ENCODE measurements at places on chromosomes 5 and 9.
A peak's percentile ranks its signal among the peaks of the same experiment; 100 is the strongest.

- DNase-seq, result no peak
Measured at GRCh38 chr9:17090041-17090440, 44.8 kb upstream of the CNTLN start.

DNA sequence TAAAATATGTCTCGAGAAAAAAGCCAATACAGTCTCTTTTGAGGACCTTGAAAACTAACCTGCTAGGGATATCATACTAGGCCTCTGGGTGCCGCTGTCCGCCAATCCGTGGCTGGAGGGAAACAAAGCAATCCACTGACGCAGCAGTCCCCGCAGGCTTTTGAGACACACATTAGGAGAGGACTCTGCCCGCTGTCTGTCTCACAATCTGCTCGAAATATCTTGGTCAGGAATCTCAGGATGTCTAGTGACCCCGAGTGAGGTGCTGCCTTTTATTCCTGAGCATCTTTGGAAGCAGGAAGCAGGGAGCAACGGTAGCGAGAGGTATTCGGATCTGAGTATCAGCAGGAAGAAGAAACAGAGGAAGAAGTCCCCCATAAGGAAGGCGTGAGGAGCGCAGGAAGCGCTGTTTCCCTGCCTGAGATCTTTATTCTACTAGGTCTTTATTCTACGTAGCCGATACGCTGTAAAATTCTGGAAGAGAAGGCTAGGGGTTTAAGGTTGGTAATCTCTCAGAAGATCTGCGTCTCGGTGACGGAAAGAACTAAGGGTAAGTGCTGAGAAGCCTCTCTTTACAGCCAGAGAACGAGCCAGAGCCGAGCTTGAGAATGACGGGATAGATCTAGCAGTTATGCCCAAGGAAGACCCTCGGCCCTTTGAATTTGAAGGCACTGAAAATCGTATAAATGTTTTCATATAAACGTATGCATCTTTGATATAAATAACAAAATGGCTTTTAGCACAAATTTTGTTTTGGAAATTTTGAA, 4.0 kb upstream of the PCDHGA1 start:
- DNase-seq, result peak; percentile 21

GRCh38 chr5:159915904-159916840, at the start of gene ADRA1B:
TSS of gene ADRA1B (plus strand) at chr5:159916482. CDS start at chr5:159916906, 424 bp downstream.
- DNase-seq, result peak; percentile 23

DNA sequence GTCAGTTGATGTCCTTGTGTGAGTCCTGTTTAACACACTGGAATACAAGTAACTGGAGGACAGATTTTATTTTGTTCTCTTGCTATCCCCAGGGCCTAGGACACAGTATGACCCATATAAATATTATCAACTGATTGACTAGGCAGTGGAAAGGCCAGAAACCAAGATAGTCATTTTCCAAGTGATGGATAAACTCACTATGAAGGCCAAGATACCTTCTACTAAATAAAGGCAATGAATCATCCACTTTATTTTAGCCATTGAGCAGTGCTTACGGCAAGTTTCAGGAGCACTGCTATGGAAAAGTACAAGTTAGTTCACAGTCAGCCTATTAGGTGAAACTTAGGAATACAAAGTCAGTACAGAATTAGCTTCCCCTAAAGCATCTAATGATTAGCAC, 153.2 kb downstream of the SEMA5A start:
- DNase-seq, result no peak

DNA sequence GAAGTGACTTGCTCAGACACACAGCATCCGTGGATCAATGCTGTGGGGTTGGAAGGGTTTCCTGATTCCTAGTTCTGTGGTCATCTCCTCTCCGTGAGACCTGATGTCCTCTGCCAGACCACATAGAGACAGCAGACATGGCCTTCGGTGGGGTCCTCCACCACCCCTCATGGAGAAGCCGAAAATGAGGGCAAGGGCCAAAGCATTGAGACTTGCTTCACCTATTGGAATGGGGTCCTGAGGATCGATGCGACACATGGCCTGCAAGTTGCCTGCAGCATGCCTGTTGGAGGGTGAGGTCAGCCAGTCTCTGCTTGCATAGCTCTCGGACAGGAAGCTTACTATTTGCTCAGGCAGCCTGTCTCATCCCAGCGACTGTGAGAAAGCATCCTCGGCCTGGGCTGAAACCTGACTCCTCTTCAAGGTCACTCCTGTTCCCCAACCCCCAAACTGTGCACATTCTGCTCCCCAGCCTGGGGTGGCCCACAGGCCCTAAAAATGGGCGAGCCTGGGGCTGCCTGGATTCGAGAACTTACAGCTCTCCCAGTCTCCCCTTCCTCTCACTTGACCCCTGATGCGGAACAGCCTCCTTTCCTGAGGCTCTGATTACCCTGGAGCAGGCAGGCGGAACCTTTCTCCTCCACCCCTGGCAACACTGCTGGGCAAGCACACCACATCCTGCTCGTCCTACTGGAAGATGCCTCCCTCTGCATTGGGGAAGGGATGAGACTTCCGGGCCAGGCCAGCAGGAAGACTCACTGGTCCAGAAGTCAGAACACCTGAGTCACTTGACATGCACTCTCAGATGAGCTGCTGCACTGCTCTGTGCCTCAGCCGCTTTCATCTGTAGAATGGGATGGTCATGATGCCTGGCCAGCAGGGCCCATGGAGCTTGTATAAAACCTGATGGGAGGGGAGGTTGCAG, 186.9 kb downstream of the RGS3 start:
- DNase-seq, result no peak

- DNase-seq, result no peak
Measured at GRCh38 chr5:32355686-32356085, 42.9 kb upstream of the MTMR12 start.

DNA sequence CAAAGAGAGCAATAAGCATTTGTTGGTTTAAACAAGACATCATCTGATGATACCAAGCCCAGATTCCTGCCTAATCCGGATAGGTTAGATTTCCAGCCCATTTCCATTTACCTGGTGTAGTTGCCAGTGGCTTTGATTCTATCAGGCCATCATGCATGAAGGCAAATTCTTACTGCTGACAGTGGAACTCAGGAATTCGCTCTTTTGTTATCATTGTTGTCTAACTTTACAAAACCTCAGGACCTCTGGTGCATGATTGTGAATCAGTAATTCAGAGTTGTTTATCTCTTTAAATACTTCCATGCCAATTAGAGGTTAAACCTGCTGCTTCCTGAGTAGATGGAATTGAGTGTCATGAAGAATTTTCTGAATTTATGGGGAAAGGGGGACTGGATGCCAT, 76.5 kb downstream of the C9orf152 start:
- DNase-seq, result no peak

- DNase-seq, result no peak
Measured at GRCh38 chr9:119302988-119303698, 66.1 kb downstream of the BRINP1 start.

DNA sequence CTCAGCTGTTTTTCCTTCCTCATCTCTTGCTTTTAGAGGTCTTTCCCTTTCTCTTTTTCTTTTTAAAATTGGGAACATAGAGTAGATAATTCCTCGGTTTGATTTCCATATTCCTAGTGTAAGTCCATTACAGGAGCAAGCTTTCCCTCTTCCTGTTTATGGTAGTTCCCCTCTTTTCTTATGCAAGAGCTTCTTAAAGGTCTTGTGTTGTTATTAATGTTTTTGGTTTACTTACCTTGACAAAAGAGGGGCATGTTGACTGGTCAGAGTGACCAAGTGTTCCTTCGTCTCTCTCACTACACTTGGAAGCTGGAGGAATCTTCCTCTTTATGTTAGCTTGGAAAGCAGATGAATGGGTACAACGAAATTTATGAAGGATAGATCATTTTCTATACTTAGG, 8.3 kb downstream of the ATG10 start:
- no peak for DNase-seq

DNA sequence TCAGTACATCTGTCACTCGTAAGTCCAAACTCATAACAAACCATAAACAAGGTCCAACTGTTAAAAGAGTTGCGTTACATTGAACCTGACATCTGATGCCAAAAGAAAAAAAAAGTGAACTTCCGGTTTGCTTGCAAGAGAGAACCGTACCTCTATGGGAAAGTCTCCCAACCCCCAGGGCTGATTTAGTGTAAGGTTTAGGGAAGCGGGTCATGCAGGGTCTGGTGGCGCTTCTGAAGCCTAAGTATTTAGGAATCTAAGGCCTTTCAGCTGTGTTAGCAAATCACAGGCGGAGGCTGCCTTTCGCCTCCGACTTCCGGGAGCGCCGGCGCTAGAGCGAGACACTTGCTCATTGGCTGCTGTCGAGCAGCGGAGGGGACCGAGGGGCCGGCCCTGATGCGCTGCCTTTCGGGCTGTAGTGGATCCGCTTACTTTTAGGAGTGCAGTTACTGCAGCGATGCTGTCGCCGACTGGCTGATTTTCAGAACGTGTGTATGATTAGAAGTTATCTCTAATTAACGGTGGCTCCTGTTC, 12.0 kb upstream of the GNPDA1 start:
- peak; percentile 69 for DNase-seq

DNA sequence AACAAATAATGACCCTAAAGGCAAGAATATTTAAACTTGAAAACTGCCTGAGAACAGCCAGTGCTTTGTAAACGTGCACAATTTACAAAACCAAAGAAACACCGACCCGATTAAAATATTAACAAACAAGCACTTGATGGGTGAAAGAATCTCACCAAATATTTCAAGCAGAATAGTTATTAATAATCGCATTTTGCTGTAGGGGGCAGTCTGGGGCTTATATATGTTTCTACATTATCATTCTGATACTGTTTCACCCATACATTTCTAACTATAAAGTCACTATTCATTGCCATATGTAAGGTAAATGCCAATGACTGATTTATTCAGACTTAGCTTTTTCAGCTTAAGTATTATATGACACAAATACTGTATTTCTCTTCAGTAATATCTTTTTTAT, 37.7 kb downstream of the UBAP2 start:
- no peak for DNase-seq

DNA sequence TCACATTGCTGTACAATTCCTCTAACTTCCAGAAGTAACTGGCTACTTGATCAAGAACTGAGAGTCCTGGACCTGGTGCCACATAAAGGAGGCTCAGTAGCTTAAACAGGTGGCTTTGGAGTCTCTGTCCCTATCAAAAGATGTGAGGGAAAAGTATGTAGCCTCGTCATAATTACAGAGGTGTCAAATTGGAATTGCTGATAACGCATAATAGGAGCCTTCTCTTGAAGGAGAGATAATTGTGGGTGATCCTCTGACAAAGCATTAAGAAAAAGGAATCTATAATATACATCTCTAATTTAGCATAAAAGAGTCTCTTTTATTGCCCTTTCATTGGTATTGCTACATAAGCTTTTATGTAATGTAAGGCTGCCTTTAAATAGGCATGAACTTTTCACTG, 1246.4 kb upstream of the CDH9 start:
- no peak for DNase-seq

GRCh38 chr9:32705059-32705458, 69.6 kb upstream of the TAF1L start:
- no peak for DNase-seq

GRCh38 chr5:79853676-79854418, 137.2 kb downstream of the MTX3 start:
- no peak for DNase-seq
